ENCODE measurements at places on chromosomes 13 and 19.

- DNase-seq: no peak
Measured at GRCh38 chr13:31950111-31950815, 81.3 kb upstream of the FRY start.

DNA sequence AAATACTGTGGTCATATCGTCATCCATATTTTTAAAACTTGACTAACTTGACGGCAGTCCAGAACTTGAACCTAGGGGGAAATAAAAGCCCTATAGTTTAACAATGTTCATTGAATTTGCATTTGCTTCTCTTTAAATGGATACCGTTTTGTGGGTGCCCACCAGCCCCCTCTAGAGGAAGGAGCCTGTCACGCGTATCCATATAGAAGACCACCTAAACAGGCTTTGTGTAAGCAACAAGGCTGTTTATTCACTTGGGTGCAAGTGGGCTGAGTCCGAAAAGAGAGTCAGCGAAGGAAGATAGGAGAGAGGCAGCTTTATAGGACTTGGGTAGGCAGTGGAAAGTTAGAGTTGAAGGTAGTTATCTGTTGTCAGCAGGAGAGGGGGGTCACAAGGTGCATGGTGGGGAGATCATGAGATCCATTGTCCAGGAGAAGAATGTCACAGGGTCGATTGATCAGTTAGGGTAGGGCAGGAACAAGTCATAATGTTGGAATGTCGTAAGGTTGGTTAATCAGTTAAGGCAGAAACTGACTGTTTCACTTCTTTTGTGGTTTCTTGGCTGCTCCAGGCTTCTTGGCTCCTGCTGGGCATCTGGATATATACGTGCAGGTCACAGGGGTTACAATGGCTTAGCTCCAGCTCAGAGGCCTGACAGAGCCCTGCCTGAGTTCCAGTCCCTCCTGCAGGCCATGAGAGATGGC lies 42.5 kb upstream of the ANKRD10 start:
- no peak for DNase-seq

GRCh38 chr19:30036154-30037129 lies 94.4 kb downstream of the URI1 start:
- DNase-seq: no peak

- no peak for DNase-seq
Measured at GRCh38 chr13:53311561-53311960, 282.9 kb downstream of the OLFM4 start.

- no peak for DNase-seq
Measured at GRCh38 chr19:39130337-39131254, 5.0 kb downstream of the PAK4 start.

GRCh38 chr13:41231025-41231677 lies 32.2 kb downstream of the MTRF1 start:
- no peak for DNase-seq

DNA sequence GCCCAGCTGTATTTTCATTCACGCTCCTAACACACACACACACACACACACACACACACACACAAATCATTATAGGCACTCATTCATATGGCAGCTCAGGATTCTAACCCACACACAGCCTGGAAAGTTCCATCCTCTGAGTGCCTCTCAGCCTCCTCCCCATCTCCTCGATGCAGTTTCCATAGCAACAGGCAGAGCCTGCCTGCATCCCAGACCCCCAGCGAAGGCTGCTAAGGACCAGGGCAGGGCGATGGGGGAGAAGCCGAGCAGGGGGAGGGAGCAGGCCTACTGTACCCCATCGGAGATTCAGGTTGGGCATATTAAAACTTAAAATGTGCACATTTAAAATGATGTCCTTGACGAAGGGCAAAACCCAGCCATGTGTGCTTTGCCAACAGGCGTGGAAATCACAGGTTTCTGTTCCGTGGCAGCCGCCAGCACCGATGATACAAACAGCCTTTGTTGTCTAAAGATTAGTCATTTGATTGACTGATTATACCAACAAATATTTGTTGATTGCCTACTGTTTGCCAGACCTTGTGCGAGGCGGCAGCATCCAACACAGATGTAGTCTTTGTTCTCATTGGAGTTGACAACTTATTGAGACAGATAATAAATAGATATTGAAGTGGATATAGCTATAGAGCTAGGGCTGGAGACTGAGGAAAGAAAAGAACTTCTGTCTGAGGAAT lies 43.8 kb upstream of the USP29 start:
- DNase-seq: no peak

GRCh38 chr13:97224544-97225300 lies 2.6 kb downstream of the MBNL2 start:
- peak; percentile 53 for DNase-seq

GRCh38 chr13:41960211-41960636 lies 685 bp downstream of the VWA8 start:
- DNase-seq: peak; percentile 11

GRCh38 chr19:14267224-14267741 lies 61.3 kb upstream of the ADGRL1 start:
- DNase-seq: no peak

Measured in MM.1S (cell line).